Stimulated activated CD8-positive, alpha-beta memory T cell treated with anti-CD3 and anti-CD28 coated beads, Interleukin-7, amount 100 ng/mL, for 1 hour (primary cell): ENCODE measurements at places on chromosomes 4 and X.

- DNase-seq: no peak
Observed at GRCh38 chrX:130770615-130771014, 132.4 kb downstream of the ENOX2 start.

DNA sequence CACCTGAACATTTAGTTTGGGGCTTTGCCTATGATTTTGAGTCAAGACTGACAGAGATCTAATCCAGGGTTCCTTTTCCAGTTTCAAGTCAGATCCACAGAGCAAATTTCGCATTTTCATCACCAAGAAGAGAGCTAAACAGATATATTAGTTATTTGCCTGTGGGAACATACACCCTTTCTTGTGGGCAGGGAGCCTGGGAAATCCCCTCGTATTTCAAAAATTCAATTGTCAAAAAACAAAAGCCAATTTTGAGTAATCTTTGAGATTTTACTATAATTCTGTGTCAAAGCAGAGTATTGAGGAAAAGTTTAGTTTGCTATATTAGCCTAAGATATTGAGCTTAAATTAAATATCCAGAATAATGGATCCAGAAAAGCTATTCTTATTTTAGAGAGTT is 56.6 kb downstream of the AFM start:
- no peak for DNase-seq

DNA sequence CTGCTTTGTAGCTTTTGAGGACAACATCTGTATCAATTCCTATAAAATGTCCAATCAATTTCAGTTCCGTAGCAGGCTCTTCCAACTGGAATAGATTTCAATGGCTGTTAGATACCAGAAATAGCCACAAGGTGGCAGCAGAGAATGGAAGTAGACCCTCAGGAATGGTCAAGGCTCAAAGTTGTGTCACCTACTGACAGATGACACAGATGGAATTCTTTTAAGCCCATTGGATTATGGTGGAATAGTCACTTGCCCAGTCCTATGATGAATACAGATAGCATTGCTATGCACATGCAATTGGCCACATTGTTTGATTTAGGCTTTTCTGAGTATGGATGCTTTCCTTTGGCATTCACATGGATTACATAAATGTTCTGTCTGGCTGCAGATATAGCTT is 130.4 kb upstream of the RADX start:
- no peak for DNase-seq

GRCh38 chrX:42128020-42128419 is 204.7 kb upstream of the CASK start:
- DNase-seq: no peak

DNA sequence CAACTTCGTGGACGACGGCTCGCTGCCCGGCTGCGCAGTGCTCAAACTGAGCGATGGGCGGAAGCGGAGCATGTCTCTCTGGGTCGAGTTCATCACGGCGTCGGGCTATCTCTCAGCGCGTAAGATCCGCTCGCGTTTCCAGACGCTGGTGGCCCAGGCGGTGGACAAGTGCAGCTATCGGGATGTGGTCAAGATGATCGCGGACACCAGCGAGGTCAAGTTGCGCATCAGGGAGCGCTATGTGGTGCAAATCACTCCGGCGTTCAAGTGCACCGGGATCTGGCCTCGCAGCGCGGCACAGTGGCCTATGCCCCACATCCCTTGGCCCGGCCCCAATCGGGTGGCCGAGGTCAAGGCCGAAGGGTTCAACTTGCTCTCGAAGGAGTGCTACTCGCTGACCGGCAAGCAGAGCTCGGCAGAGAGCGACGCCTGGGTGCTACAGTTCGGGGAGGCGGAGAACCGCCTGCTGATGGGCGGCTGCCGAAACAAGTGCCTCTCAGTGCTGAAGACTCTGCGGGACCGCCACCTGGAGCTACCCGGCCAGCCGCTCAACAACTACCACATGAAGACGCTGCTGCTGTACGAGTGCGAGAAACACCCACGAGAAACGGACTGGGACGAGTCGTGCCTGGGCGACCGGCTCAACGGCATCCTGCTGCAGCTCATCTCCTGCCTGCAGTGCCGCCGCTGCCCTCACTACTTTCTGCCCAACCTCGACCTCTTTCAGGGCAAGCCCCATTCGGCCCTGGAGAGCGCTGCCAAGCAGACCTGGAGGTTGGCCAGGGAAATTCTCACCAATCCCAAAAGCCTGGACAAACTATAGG is 1.5 kb downstream of the MAB21L2 start:
- no peak for DNase-seq

DNA sequence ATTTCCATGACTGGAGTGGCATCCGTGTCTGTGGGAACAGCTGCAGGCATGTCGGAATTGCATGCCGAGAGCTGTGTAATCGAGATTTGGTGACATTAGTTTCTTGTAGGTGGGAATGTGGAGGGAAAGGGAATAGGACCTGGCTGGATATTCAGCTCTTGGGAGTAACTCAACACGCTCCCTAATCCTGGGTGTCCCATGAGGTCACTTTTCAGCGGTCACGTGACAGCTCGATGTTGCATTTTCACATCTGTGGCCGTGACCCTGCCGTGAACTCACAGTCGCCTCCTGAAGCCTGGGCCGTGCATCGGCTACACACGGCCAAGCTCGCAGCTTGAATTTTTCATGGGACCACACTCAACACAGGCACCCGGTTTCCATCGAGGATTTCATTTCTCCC is 25.8 kb upstream of the PSAPL1 start:
- DNase-seq: no peak

DNA sequence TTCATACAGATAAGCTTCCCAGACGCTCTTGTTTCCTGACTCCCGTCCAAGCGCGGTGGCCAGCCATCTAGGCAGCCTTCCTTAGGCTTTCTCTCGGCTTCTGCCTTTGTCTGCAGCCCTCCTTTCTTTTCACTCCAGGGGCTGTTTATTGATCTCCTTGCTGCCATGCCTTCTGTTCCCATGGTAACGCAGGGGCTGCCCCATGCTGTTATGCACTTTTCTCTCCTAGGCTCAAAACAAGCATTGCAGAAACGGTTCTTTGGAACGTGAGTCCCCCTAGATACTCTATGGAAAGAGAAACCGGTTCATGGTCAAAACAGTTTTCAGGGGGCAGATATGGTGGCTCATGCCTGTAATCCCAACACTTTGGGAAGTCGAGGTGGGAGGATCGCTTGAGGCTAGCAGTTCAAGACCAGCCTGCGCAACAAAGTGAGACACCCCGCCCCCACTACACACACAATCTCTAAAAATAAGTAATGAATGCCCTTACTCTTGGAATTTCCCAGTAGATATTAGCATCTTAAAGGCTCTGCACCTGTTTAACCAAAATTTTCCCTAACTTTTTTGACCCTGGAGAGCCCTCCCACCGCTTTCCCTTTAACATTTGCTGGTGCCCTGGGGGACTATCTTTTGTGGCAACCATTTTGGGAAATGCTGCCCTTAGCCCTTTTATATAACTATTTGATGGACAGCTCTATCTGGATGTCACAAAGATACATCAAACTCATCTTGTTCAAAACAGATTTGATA is 53.9 kb upstream of the ZNF157 start:
- DNase-seq: no peak
